GM23248 (cell line): ENCODE measurements at places on chromosomes 1 and 21. TPM values are rescaled to one million over a fixed set of nuclear protein-coding genes. Genes with fewer than 3 reads are reported as not detected.
A peak's percentile ranks its signal among the peaks of the same experiment; 100 is the strongest.

DNA sequence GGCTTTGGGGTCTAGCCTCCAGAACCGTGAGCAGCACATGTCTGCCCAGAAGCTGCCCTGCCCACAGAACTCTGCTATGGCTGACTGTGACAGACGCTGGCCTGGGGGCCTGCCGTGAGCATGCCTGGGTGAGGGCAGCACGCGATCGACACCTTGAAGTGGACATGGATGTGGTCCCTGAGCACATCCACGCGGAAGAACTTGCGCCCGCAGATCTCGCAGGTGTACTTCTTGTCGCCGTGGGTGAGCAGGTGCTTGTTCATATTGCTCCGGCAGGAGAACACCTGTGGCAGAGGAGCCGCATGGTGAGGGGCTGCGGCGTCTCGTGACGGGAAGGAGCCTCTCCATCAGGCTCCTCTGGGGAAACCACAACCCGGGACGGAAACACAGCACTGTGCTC lies 56.0 kb downstream of the PRDM15 start:
- no peaks in the 10 kb centered on the region for H3K27me3 ChIP-seq
- DNase-seq, result no peak
- no peak overlapping the region for H3K27ac ChIP-seq
- no peaks in the 10 kb centered on the region for H3K36me3 ChIP-seq

SLC6A17 gene
- total RNA-seq, result 0.76 and 2.4 TPM in 2 replicates

DNA sequence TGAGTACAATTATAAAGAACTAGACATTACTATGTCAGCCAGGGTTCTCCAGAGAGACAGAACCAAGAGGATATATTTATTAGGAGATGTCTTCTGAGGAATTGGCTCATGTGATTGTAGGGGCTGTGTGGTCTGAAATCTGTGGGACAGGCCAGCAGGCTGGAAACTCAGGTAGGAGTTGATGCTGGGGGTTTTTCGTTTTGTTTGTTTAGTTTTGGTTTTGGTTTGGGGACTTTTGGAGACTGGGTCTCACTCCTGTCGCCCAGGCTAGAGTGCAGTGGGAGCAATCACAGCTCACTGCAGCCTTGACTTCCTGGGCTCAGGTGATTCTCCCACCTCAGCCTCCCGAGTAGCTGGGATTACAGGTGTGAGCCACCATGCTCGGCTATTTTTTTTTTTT lies 132.9 kb upstream of the ERRFI1 start:
- no peak for DNase-seq
- no peaks in the 10 kb centered on the region for H3K4me1 ChIP-seq
- H3K36me3 ChIP-seq, result no peaks in the 10 kb centered on the region
- no peak overlapping the region for H3K27ac ChIP-seq

CASZ1 gene
- under 0.01 and 0.54 TPM in 2 replicates for total RNA-seq

DNA sequence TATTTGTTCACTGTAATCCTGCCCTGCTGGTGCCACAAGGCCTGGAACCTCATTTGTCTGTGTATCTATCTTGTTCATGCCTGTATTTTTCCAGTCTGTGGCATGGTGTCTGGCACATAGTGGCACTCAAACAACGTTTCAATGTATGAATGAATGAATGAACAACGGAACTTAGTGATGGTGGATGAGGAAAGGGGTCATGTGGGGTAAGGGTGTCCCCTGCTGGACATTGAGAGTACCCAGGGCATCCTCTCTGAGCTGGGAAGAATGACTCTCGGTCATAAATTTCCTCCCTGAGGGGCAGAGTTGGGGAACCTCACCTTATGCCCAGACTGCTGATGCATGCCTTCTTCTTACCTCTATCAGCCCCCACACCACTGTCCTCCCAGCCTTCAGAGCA lies 18.9 kb upstream of the ZNF683 start:
- H3K36me3 ChIP-seq, result no peaks in the 10 kb centered on the region
- H3K27ac ChIP-seq, result no peak overlapping the region
- peak; percentile 72 for DNase-seq
- no peaks in the 10 kb centered on the region for H3K4me1 ChIP-seq
- no peaks in the 10 kb centered on the region for H3K27me3 ChIP-seq

DNA sequence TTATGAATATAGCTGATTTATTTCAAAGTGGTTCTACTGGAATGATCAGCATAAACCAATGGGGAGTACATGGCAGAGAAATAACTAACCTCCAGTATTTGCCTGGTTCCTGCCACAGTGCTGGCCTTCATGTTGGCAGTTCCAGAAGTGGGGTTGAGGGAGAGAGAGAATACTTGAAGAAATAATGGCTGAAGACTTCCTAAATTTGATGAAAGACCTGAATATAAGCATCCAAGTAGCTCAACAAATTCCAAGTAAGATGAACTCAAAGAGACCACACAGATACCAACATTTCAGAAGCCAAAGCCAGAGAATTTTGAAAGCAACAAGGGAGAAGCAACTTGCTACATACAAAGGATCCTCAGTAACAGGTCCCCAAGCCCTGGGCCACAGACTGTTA lies 34.3 kb downstream of the S100B start:
- DNase-seq, result no peak
- no peaks in the 10 kb centered on the region for H3K27me3 ChIP-seq
- no peak overlapping the region for H3K4me3 ChIP-seq
- peaks cover 30% of the 10 kb centered on the region; the same call in 1 of the 2 replicates for H3K36me3 ChIP-seq

DNA sequence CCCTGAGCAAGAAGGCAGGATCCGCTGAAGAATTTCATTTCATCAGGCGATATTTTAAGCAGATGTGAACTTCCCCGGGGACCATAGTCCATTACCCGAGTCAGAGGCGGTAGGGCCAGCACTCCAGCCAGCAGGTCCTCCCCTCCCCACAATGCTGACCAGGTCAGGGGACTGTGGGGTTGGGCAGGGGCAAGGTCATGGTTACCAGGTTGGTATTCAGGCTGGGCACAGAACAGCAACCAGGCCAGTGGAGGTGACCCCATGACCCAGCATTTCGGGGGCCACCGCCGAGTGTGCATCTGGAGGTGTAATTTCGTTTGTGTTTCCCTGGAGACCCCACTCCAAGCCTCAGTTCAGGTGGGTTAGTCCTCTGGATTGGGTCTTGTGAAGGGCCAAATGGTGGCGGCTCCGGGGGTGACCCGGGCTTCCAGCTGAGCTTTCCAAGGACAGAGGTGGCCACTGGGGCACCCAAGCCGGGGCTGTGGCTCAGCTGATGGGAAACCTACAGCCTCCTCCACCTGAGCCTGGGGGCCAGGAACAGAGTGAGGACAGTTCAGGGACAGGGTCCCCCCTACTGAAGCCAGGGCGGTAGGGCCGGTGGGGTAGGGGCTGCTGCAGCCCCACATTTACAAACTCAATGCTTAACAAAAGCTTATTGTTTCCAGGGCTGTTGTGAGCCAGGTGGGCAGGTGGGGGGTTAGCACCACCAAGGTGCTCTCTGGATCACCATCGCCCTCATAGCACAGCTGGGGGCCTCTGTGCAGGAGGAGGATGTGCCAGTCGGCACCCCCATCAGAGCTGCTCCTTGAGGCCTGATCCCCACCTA lies 2.8 kb downstream of the PRDM16 start:
- no peak overlapping the region for H3K27ac ChIP-seq
- no peak overlapping the region for H3K4me3 ChIP-seq
- H3K36me3 ChIP-seq, result no peaks in the 10 kb centered on the region

GRCh38 chr1:54425152-54425584 lies 19.0 kb upstream of the SSBP3 start:
- no peak overlapping the region for H3K27ac ChIP-seq
- H3K27me3 ChIP-seq, result no peaks in the 10 kb centered on the region
- no peaks in the 10 kb centered on the region for H3K36me3 ChIP-seq
- DNase-seq, result no peak

- H3K27ac ChIP-seq, result no peak overlapping the region
- no peaks in the 10 kb centered on the region for H3K27me3 ChIP-seq
- DNase-seq, result peak; percentile 25
- H3K4me1 ChIP-seq, result peaks cover 14% of the 10 kb centered on the region
Observed at GRCh38 chr1:44076066-44076465, 42.6 kb upstream of the KLF17 start.

- no peak overlapping the region for H3K27ac ChIP-seq
- no peak overlapping the region for H3K4me3 ChIP-seq
- H3K4me1 ChIP-seq, result no peaks in the 10 kb centered on the region
- H3K27me3 ChIP-seq, result peaks cover 3% of the 10 kb centered on the region; the same call in 1 of the 2 replicates
- no peak for DNase-seq
Observed at GRCh38 chr1:177133977-177134538, 30.5 kb downstream of the ASTN1 start.

- H3K4me3 ChIP-seq, result no peak overlapping the region
Observed at GRCh38 chr21:14675774-14676530, 129.8 kb upstream of the SAMSN1 start.

DNA sequence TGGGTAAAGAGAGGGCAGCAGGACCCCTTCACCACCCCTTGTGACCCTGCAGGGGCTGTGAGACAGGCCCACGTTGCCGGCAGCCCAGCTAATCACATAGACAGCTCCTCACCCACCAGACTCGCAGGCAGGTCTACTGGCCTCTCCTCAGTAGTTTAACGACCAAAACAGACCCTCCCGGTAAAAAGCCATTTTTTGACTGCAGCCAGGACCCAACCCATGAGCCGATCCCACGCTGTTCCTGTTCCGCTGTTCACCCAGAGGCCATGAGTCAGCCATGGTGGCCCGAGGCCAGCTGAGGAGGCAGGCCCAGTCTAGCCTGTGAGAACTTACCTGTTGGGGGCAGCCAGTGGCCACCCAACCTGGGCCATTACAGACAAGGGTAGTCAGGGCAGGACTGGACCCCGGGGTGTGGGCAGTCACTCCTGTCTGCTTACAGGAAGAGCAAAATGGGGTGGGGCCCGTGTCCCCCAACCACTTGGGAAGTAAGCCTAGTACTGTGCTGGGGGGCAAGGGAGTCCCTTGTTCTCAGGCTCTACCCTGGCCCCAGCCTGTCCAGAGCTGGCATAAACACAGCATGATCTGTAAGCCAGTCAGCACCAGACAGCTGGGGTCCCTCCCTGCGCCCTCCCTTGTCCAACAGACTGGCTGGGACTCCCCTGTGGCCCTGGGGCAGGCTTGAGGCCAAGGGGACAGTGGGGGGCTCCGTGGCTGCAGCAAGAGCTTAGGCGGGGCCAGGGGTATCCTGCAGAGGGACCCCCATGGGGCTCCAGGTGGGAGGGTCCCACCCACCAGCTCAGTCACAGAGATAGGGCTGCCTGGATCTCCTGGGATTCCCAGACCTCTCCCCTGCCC lies 61.9 kb downstream of the WNT9A start:
- no peaks in the 10 kb centered on the region; the same call in 1 of the 2 replicates for H3K27me3 ChIP-seq
- no peaks in the 10 kb centered on the region for H3K36me3 ChIP-seq
- H3K4me3 ChIP-seq, result no peak overlapping the region
- H3K4me1 ChIP-seq, result no peaks in the 10 kb centered on the region

SIPA1L2 gene
- 4.4 and 5.9 TPM in 2 replicates for total RNA-seq

DNA sequence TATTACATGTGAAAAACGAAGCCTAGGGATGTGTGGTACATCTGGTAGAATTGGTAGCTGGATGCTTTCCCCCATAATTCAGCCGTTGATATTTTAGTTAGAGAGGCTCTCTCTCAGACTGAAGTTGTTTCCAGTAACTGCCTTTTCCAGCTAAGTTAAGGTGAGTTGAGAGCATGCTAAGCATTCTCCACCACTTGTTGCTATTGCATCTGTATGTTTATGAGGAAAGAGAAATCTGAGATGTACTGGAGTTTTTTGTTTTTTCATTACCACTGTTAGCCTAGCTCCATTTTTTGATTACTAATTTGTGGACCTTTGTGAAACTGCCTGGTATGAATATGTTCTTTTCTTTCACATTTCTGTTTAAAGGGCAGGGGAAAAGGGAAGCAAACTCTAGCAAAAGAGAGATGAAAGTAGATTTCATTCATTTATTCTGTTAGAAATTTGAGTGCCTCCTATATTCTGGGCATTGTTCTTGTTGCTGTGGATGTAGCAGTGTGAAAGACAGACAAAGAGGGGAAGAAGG lies 189.9 kb upstream of the CACYBP start:
- H3K36me3 ChIP-seq, result no peaks in the 10 kb centered on the region
- DNase-seq, result no peak
- H3K4me1 ChIP-seq, result no peaks in the 10 kb centered on the region
- H3K27me3 ChIP-seq, result no peaks in the 10 kb centered on the region

- no peak overlapping the region for H3K27ac ChIP-seq
- H3K4me3 ChIP-seq, result no peak overlapping the region
Observed at GRCh38 chr1:7575041-7575400, 196.1 kb upstream of the VAMP3 start.

- H3K4me1 ChIP-seq, result peaks cover 22% of the 10 kb centered on the region
- H3K27me3 ChIP-seq, result no peaks in the 10 kb centered on the region
- DNase-seq, result peak; percentile 5
- H3K27ac ChIP-seq, result peak overlapping the region; percentile 86
- no peaks in the 10 kb centered on the region for H3K36me3 ChIP-seq
- peak overlapping the region; percentile 88 for H3K4me3 ChIP-seq
Observed at GRCh38 chr1:115978292-115978941, 2.1 kb downstream of the SLC22A15 start.

- no peak overlapping the region for H3K27ac ChIP-seq
- H3K4me3 ChIP-seq, result no peak overlapping the region
- no peaks in the 10 kb centered on the region for H3K4me1 ChIP-seq
- DNase-seq, result no peak
- no peaks in the 10 kb centered on the region for H3K27me3 ChIP-seq
Observed at GRCh38 chr1:57986432-57986831, 560.1 kb downstream of the OMA1 start.

DNA sequence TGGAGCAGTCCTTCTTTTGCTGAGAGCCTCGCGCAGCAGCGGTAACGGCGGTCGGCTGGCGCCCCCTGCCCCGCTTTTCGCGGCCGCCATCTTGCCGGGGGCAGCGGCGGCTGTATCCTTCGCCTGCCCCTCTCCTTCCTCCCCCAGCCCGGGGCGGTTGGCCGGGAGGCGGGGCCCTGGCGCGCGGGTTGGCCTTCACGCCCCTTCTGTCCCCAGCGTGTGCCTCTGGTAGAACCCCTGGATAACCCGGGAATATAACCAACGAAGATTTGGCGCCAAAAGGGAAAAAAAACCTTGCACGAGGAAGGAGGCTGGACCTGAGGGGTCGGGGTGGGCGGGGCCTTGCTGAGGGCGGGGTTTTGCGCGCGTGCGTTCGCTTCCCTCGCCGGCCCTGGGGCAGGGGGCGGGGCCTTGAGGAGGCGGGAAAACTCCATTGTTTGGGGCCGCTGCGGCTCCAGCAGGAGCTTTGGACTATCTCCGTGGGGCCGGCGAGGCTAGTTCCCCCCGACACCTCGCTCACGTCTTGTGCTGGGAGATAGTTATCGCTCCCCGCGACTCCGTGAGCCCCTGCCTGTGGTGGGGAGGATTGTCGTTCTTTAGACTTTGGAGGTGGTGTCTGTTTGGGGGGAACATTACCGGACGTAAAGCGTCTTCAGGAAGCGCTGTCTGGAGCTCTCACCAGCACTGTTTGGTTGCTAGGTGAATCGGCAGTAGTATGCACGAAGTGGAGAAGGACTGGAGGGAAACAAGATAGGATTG lies 689 bp downstream of the NASP start:
- peak overlapping the region; percentile 81 for H3K27ac ChIP-seq
- H3K36me3 ChIP-seq, result no peaks in the 10 kb centered on the region
- H3K27me3 ChIP-seq, result no peaks in the 10 kb centered on the region
- DNase-seq, result peak; percentile 96
- peak overlapping the region; percentile 98 for H3K4me3 ChIP-seq
- H3K4me1 ChIP-seq, result peaks cover 16% of the 10 kb centered on the region

GRCh38 chr1:59292562-59292961 lies 4.3 kb upstream of the FGGY start:
- peaks cover 15% of the 10 kb centered on the region; the same call in 1 of the 2 replicates for H3K4me1 ChIP-seq
- H3K36me3 ChIP-seq, result no peaks in the 10 kb centered on the region
- peak; percentile 80 for DNase-seq
- H3K27me3 ChIP-seq, result no peaks in the 10 kb centered on the region
